Lower lobe of right lung (tissue), 2 donors: ENCODE measurements at places on chromosomes 13 and 19. TPM values are rescaled to one million over a fixed set of nuclear protein-coding genes. Genes with fewer than 3 reads are reported as not detected.

DNA sequence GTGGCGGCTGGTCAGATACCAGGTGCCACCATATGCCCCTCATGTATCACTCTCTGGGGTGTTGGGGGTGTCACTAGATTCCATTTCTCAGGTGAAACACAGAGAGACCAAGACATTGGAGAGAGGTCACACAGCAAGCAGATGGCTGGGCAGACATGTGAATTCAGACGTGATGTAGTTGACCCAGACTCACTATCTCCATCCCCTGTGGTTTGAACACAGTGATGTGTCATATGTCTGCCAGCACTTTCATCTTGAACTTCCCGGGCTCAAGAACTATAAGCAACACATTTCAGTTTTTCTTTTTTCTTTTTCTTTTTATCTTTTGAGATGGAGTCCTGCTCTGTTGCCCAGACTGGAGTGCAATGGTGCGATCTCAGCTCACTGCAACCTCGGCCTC, 16.1 kb upstream of the UPF1 start:
- no peak for DNase-seq
- H3K27me3 ChIP-seq: no peaks in the 10 kb centered on the region
- H3K4me1 ChIP-seq: no peaks in the 10 kb centered on the region

DNA sequence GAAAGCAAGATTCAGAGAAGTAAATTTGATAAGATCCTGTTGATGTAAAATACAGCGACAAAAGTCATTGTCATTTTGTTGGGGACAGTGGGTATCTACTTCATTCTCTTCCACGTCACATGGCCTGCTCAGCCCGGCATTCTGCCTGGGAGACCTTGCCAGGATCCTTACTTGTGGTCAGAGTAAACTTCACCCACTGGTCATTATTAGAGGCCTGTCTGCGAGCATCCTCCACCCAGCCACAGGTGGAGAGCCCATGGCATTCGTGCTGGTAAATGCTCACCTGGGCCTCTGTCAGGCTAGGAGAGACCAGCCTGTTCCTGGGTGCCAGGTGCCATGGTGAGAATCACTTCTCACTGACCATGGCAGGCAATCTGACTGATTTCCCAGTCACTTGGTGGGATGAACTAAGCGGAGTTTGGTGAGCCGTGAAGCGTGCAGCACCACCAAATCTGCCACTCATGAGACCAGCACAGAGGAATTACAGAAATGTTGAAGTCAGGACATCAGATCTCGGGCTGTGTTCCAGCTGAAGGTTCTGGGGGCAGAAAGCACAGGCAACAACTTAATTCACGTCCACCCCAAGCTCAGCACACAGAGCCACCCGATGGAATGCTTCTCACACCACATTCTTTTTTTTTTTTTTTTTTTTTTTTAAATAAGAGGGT, 107.0 kb downstream of the SIPA1L3 start:
- H3K27ac ChIP-seq: no peak overlapping the region
- no peak for DNase-seq
- peaks cover 6% of the 10 kb centered on the region for H3K4me1 ChIP-seq
- no peaks in the 10 kb centered on the region for H3K27me3 ChIP-seq

GRCh38 chr13:85626603-85627002, 172.6 kb downstream of the SLITRK6 start:
- no peak overlapping the region for H3K4me3 ChIP-seq
- H3K4me1 ChIP-seq: no peaks in the 10 kb centered on the region
- H3K36me3 ChIP-seq: no peaks in the 10 kb centered on the region
- no peak overlapping the region for H3K27ac ChIP-seq
- DNase-seq: no peak

The HPN gene
- 28.1 TPM for total RNA-seq

- peak; percentile 80 for DNase-seq
- H3K36me3 ChIP-seq: peaks cover 8% of the 10 kb centered on the region
- H3K4me3 ChIP-seq: peak overlapping the region; percentile 16
These were observed 3.2 kb downstream of the POLD1 start for GRCh38 chr19:50387176-50387867.

- no peak overlapping the region for H3K4me3 ChIP-seq
- H3K36me3 ChIP-seq: no peaks in the 10 kb centered on the region
- H3K4me1 ChIP-seq: peaks cover 36% of the 10 kb centered on the region
- H3K27me3 ChIP-seq: no peaks in the 10 kb centered on the region
These were observed 15.5 kb downstream of the FRY start for GRCh38 chr13:32047088-32047487.

The SLITRK5 gene
- total RNA-seq: 0.24 TPM

GRCh38 chr13:75901501-75901900, 265.4 kb downstream of the LMO7 start:
- no peak overlapping the region for H3K27ac ChIP-seq
- H3K36me3 ChIP-seq: no peaks in the 10 kb centered on the region
- DNase-seq: no peak
- no peaks in the 10 kb centered on the region for H3K4me1 ChIP-seq
- no peaks in the 10 kb centered on the region for H3K27me3 ChIP-seq

The HIF3A gene
- total RNA-seq: 64.1 TPM

The KLK15 gene
- total RNA-seq: not detected

The PDE4C gene
- 9.6 TPM for total RNA-seq

DNA sequence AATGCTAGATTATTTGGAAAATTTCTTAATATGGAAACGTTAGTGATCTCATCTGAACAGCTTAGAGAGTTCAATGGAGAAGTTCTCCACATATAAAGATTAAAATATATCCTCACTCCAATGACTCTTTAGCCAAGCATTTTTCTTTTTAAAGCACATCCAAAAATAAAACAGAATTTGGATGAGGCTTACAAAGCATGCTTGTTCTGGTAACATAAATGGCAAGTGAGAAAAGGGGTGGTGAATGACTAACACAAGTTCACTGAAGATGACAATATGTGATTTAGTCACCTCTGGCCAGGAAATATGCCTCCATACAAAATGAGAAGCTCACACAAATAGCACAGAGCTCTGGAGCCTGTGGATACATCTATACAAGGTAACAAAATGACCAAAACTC, 253.0 kb downstream of the PCDH20 start:
- H3K27me3 ChIP-seq: no peaks in the 10 kb centered on the region
- no peak overlapping the region for H3K27ac ChIP-seq
- no peak for DNase-seq
- no peaks in the 10 kb centered on the region for H3K4me1 ChIP-seq

The MAB21L1 gene
- 0.21 TPM for total RNA-seq
